NCI-H1105 (cell line): ENCODE measurements at places on chromosomes 2 and 18.

DNA sequence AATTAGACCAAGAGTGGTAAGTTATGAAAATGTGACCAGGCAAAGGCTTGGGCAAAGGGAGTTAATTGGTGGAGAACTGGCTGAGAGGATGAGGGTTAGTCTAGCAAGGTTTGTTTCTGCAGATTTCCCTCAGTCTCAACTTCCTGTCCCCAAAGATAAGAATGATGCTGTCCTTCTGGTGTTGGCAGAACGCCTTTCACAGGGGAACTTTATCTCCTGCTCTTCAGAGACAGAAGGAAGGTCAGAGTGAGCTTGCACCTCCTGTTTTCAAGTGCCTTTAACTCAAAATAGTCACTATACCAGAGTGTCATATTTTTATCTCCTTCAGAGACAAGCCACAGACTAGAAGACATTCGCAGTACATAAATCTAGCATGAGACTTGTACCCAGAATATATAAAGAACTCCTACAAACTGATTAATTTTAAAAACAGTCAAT lies 95.7 kb downstream of the TEX51 start:
- no peak for DNase-seq

GRCh38 chr2:231606941-231607340 lies 14.3 kb downstream of the TEX44 start:
- no peak for DNase-seq

DNA sequence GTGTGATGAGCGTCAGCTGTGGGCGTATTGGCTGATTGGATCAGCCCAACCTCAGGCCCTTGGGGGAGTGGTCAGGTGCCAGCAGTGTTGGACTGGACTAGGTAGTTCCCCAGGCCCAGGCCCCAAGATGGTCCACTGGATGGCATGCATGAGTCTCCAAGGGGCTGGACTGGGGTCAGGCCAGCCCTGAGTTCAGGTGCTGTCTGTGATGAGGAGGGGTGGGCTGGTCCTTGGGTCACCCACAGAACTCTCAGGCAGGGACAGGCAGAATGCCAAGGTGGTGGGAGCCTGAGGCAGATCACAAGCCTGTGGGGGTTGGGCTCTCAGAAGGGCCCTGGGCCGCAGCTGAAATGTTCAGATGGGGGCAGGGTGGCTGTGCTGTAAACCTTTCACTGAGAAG lies 59.5 kb upstream of the THUMPD2 start:
- DNase-seq, result no peak

GRCh38 chr2:96869822-96870625 lies at the start of gene SEMA4C:
SEMA4C (minus strand) TSS chr2:96870080; CDS start chr2:96867886, 2,194 bp downstream.
- DNase-seq, result peak; percentile 31

DNA sequence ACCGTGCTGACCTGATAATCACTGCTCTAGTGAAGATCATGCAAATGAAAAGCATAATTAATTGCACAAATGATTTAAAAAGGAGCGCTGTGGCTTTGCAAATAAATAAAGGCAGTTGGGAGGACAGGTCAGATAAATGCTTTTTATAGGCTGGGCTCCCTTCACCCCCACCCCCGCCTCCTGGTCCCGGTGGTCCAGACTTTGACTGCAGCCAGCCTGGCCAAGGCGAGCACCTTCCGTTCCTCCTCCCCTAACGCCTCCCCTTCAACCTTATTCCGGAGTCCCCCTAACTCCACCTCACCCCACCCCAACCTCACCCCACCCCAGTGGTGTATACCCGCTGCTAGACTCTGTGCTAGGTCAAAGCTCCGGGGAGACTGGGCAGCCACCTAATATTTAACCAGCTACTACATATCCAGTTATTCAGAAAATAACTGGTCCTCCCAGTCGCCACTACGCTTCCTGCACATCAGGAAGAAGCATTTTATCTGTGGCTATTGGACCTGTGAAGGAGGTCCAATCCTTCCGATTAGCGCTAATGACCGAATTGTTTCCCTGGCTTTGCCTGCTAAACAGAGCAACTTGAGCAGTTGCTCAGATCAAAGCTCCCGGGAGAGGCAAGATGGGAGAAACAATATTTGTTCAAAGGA lies 3.7 kb upstream of the SP9 start:
- no peak for DNase-seq
